NK-92 treated with Interleukin-12 subunit alpha and Interleukin-12 subunit beta, amount 100 ng/mL, for 24 hours (cell line): ENCODE measurements at places on chromosomes 16 and 17.

DNA sequence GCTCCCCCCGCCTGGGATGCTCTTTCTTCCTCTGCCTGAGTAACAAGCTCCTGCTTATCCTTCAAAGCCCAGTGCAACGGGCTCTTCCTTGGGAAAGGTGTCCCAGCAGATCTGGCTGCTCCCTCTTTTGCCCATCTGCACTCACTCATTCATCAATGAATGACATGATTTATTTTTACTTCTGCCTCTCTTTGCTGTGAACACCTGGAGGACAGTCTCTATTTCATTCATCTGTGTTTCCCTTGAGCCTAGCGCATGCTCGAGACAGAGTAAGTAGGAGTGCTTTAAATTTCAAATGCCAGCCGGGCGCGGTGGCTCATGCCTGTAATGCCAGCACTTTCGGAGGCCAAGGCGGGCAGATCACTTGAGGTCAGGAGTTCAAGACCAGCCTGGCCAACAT lies 22.0 kb upstream of the GINS2 start:
- DNase-seq = no peak

GRCh38 chr16:79066561-79066960 lies 534.0 kb downstream of the MAF start:
- DNase-seq = no peak

GRCh38 chr17:31724026-31724425 lies 135.0 kb downstream of the COPRS start:
- DNase-seq = no peak

- DNase-seq = no peak
Measured at GRCh38 chr17:76022973-76023899, 3.9 kb downstream of the EVPL start.

DNA sequence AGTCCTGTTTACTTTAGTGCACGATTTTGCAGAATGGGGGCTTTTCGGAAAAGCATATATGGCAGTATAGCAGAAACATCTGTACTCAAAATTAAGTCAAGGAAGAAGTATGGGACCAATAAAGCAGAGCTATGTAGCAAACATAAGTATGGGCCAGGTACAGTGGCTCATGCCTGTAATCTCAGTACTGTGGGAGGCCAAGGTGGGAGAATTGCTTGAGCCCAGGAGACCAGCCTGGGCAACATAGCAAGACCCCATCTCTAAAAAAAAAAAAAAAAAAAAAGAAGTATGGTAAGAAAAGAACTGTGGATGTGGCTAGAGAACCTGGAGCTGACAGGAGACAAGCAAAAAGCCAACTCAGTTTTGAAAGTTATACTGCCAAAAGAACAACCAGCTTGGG lies 36.1 kb downstream of the ZNF652 start:
- DNase-seq = no peak

DNA sequence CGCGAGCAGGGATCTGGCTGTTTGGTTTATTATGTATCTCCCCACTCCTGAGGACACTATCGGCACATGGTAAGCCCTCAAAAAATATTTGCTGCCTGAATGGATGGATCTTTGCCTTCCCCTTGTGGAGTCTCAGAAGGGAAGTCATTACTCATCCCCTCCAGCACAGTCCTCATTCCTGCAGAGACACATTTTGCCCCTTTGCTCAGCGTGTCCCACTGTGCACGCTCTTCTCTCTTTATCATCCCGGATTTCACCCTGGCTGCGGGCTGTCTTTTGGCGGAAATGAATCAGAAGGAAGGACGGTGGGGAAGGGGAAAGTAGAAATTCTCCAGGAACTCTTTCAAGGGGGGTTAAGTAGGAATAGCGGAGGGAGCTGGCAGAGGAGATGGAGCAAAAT lies 125.2 kb upstream of the CDC42EP4 start:
- no peak for DNase-seq

DNA sequence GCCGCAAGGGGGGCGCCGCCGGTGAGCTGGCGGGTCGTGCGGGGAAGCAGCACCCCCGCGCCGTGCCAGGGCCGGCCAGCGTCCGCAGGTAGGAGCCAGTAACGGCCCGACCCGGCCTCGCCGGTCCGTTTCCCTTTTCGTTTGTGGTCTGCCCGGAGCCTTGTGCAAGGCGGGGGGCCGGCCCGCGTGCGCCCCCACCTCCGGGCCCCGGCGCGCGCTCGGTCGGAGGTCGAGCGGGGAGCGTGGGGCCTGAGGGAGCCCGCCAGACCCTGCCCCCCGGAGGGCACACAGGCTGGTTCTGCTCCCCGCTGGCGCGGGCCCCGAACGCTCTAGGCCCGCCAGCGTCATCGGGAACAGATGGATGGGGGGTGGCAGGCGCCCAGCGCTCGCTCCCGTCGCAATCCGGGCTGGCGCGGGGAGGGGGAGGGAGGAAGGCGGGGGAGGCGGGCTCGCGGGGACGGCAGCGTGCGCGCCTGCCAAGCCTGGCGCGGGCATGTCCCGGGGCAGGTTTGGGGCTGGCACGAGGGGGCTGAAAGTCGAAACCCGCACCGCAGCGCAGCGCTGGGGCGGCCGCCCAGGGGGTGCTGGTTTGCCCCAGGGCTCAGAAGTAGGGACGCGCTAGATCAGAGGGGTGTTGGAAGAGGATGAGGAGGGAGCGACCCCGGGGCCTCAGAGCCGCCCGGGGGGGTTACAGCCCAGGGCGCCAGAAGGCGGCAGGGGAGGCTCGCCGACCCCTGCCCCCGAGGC lies 1.5 kb upstream of the GSE1 start:
- no peak for DNase-seq

GRCh38 chr16:79757163-79757562 lies 156.6 kb upstream of the MAF start:
- no peak for DNase-seq

- DNase-seq = no peak
Measured at GRCh38 chr17:3888343-3889171, 4.3 kb downstream of the CAMKK1 start.

DNA sequence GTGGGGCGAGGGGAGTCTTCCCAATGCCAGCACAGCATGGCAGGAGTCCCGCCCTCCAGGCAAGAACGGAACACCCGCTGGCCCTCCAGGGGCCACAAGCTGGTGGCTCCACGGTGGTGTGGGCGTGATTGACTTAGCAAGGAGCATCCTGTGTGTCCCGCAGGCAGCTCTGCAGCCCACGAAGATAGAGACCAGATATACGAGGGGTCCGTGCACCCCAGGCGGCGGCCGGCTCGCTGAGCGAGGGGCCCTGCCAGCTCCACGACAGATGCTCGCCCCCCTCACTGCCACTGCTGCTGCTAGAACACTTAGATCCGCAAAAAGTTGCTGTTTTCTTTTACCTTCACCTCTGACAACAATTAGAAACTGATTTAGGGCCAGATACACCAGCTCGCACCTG lies 10.0 kb upstream of the CACNA1H start:
- no peak for DNase-seq

DNA sequence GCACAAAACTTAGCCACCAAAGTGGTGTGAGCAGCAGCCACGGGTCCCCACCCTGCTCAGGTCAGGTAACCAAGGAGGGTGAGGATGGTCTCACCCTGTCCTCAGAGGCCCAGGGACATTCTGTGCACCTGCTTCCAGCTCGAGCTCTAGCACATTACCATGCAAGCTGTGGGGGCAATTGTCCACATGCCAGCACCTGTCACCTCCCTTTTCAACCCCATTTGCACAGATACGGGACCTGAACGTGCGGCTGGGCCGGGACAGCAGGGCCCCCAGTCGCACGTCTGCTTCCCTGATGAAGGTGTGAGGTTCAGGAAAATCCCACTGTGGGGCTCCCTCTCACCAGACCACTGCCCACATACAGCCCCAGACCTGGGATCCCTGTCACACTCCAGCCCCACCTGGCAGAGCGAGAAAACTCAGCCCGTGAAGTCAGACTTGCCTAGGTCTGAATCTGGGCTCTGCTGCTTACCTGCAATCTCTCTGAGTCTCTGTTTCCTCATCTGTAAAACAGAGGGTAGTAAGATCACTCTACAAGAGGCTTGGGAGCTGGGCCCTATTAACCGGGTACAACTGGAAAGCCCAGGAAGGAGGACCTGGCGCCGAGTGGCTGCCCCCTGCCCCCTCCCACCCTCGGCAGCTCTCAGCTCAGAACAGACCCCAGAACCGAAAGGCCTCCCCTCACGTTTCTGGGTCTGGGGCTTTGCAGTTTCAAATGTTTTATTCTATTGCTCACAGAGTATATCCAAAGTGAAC lies 7.9 kb downstream of the WFIKKN2 start:
- no peak for DNase-seq

GRCh38 chr17:51764387-51764971 lies 394.0 kb downstream of the CA10 start:
- DNase-seq = peak; percentile 8
